Renal cortical epithelial cell (primary cell): ENCODE measurements at places on chromosomes 2 and 18. TPM values are rescaled to one million over a fixed set of nuclear protein-coding genes. Genes with fewer than 3 reads are reported as not detected.

DNA sequence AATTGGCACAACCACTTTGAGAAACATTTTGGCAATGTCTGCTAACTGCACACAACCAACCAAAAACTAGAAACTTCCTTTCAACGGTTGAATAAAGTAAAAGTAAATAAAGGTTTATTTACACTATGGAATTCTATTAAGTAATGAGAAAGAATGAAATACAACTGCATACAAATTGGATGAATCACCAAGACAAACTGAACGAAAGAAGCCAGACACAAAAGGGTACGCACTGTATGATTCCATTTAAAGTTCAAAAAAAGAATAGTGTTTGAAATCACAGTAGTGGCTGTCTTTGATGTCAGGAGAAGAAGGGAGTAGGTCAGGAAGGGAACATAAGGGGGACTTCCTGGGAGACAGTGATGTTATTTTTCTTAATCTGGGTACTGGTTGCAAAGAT, 46.5 kb upstream of the SULT1C3 start:
- DNase-seq: peak; percentile 30

GRCh38 chr2:5798084-5798483, 105.9 kb downstream of the SOX11 start:
- DNase-seq: peak; percentile 9

DNA sequence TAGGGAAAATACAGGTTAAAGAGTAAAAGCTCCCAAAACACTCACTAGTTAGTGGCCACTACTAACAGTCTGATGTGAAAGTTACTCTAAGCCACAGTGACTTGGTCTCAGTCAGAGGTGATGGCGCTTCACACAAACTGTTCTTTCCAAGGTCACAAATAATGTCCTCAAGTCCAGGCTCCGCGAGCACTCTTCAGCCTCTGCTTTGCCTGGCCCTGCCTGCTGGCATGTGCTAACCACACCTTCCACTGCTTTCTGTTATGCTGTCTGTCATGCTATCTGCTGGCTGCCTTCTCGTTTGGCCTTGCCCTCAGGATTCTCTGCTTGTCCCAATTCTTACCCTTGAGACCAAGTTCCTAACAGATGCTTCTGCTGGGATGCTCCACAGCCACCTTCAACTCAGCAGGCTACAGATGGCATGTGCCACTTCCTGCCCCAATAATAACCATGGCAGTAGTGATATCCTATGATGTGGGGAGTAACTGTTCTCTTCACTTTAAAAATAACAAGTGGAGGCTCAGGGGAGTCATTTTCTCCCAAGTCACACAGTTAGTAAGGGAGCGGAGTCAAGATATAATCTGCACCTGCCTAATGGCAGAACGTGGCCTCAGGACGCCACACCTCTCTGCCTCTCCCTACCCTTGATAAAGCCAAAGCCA, 75.7 kb downstream of the ZAP70 start:
- no peak for DNase-seq

DNA sequence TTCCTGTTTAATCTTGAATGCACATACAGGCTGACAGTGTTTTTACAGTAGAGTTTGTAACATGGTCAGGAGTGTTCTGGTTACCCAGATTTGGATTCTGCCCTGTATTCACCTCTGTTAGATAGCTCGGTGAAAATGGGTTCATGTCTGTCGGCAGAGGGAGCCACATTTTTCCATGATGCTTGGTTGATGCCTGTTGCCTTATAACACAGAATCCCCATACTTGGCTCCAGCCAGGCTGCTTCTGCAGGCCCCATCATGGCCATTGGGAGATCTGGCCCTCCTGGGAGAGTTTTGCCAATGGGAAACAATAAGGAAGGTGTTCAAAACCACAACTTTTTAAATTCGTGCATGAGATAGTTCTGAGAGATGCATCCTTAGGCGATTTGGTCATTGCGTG, 78.1 kb downstream of the WDSUB1 start:
- no peak for DNase-seq

- no peak for DNase-seq
Measured at GRCh38 chr2:45651415-45652089, at the start of gene PRKCE. PRKCE (plus strand) TSS chr2:45651675.

GRCh38 chr18:25365242-25365641, 13.3 kb upstream of the ZNF521 start:
- DNase-seq: no peak

The HOXD13 gene
- not detected in 2 replicates for total RNA-seq

The SLC9A2 gene
- total RNA-seq: 0.25 and 6.4 TPM in 2 replicates

The LCT gene
- total RNA-seq: not detected in 2 replicates
